ENCODE measurements at places on chromosomes 16 and 17. TPM values are rescaled to one million over a fixed set of nuclear protein-coding genes. Genes with fewer than 3 reads are reported as not detected.

- H3K27me3 ChIP-seq = no peaks in the 10 kb centered on the region
- H3K4me3 ChIP-seq = peak overlapping the region; percentile 31
- H3K36me3 ChIP-seq = peaks cover 36% of the 10 kb centered on the region
- H3K4me1 ChIP-seq = peaks cover 36% of the 10 kb centered on the region
Measured at GRCh38 chr16:48335961-48336360, 49.3 kb downstream of the SIAH1 start.

DNA sequence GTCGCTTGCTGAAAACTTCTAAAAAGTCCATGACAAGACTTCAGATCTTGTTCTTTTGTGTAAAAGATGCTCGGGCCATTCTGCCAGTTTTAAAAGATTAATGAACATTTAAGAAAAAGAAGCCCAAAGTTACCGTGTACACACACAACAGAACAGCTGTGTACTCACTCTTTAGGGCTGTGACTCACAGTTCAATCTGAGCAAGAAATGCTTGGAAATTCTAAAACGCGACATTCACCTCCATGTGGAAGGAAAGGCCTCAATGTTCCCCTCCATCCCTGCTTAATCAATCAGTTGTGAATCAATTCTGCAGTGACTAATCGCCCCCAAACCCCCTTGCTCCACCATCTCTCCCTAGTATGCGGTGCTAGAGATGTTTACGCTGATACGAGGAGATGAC, 609.9 kb upstream of the SALL1 start:
- no peak overlapping the region for H3K27ac ChIP-seq
- no peak overlapping the region for H3K4me3 ChIP-seq
- H3K4me1 ChIP-seq = peaks cover 8% of the 10 kb centered on the region
- no peaks in the 10 kb centered on the region for H3K36me3 ChIP-seq

- H3K27me3 ChIP-seq = peaks cover 19% of the 10 kb centered on the region
- DNase-seq = no peak
- no peaks in the 10 kb centered on the region for H3K4me1 ChIP-seq
- H3K4me3 ChIP-seq = no peak overlapping the region
- no peaks in the 10 kb centered on the region for H3K36me3 ChIP-seq
Measured at GRCh38 chr17:45852535-45853297, 8.0 kb downstream of the SPPL2C start.

DNA sequence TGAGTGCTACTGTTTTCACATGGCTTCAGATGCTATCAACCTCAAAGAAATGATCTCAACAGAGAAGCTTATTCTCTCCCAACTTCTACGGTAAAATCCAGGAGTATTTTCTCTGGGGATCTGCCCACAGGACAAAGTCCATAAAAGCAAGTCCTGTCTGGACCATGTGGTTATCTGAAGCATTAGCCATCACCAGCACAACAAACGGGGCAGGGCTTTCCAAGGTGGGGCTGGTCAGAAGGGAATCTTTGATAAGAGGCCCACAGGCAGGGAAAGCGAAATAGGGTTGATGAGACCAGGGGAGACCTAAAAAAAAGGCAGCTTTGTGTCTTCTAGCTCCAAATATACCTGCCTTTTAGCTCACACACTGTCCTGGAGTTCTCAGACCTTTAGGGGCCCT, 38.7 kb upstream of the CACNG3 start:
- no peak overlapping the region for H3K4me3 ChIP-seq
- no peak overlapping the region for H3K27ac ChIP-seq
- no peaks in the 10 kb centered on the region for H3K4me1 ChIP-seq
- DNase-seq = no peak
- H3K36me3 ChIP-seq = no peaks in the 10 kb centered on the region

GRCh38 chr17:53662608-53663007, 160.1 kb upstream of the KIF2B start:
- no peak overlapping the region for H3K27ac ChIP-seq
- H3K4me3 ChIP-seq = no peak overlapping the region
- DNase-seq = no peak
- peaks cover 3% of the 10 kb centered on the region for H3K27me3 ChIP-seq
- no peaks in the 10 kb centered on the region for H3K36me3 ChIP-seq

DNA sequence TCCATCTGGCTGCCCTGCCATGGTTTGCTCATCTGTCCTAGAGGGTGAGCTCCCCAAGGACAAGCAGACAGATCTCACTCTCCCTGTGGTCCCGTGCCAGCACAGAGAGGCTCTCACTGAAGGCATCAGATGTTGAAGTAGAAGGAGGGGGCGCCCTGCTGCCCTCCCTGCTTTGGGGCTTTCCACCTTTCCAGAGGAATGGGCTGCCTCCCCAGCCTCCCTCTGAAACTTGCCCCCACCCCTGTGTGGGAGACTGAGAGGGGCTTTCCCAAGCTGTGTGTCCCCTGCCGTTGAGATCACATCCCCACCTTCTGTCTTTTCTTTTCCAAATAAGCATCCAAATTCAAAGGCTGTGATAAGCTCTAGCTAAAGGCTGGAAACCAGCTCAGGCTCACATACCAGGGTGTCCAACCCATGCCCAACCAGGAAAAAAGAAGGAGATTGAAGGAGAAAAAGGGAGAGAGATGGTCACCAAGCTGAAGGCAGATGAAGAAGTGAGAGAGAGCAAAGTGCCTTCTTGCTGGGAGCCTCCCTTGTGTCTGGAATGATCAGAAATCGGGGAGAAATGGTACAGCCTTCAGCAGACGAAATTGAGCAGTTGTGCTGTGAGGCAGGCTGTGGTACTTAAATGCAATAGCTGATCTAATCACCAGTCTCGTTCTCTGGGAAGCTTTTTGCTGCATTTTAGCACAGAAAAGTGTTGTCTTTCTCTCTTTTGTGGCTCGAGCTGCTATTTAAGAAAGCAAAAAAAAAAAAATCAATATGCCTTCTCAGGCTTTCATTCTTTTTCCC, 145.9 kb upstream of the LHX1 start:
- H3K4me1 ChIP-seq = no peaks in the 10 kb centered on the region
- DNase-seq = no peak
- no peak overlapping the region for H3K27ac ChIP-seq
- no peak overlapping the region for H3K4me3 ChIP-seq

DNA sequence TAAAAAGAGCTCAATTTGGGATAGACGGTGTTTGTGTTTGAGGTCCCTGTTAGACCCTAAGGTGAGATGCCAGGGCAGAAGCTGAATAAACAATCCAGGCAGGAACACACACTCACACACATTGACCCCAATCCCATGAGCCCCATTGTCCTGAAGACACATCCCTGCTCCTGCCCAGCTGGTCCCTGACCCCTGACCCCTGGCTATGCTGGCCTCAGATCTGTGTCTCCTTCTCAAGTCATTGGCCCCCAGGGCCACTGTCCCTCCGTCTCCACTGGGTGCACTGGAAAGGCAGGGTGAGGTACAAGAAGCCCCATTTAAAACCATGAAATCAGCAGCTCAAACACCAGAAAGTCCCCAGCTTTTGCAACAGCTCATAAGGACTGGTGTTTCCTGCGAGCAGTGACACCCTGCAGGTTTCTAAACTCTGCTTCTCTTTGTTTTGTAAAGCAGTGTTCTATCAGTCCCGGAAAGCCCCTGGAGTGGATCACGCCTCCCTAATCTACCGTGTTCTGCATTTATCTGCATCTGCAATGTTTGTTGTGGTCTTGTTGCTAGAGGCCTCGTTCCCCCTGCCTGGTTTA, 18.0 kb upstream of the ASGR2 start:
- peaks cover 2% of the 10 kb centered on the region for H3K4me1 ChIP-seq
- peaks cover 29% of the 10 kb centered on the region for H3K27me3 ChIP-seq
- no peak overlapping the region for H3K27ac ChIP-seq
- no peak overlapping the region for H3K4me3 ChIP-seq
- DNase-seq = no peak

- peak overlapping the region; percentile 82 for H3K4me3 ChIP-seq
- peak overlapping the region; percentile 22 for H3K27ac ChIP-seq
- H3K36me3 ChIP-seq = no peaks in the 10 kb centered on the region
- H3K27me3 ChIP-seq = no peaks in the 10 kb centered on the region
- no peak for DNase-seq
- H3K4me1 ChIP-seq = peaks cover 24% of the 10 kb centered on the region
Measured at GRCh38 chr16:3149193-3149530, 14.3 kb downstream of the ZNF213 start.

The KRT40 gene
- total RNA-seq = not detected

The MED31 gene
- 24.2 TPM for total RNA-seq

The CIBAR2 gene
- total RNA-seq = not detected
